ENCODE measurements at places on chromosomes 3 and 15.

DNA sequence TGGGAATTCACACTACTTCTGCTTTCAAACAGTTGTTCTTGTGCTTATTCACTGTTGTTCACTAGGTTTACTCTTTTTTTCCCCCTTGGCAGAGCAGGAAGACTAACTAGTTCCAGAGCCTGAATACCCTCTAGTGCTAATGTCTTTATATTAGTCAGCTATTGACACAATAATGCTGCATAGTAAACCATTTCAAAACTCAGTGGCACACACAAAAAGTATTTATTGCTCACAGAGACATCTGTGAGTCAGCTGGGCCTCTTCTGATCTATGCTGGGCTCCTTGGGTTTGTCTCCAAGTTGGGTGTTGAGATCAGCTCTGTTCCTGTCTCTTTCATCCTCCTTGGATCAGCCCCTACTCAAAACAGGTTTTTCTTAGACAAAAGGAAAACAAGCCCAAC lies 51.1 kb downstream of the RSRC1 start:
- peak; percentile 26 for DNase-seq

DNA sequence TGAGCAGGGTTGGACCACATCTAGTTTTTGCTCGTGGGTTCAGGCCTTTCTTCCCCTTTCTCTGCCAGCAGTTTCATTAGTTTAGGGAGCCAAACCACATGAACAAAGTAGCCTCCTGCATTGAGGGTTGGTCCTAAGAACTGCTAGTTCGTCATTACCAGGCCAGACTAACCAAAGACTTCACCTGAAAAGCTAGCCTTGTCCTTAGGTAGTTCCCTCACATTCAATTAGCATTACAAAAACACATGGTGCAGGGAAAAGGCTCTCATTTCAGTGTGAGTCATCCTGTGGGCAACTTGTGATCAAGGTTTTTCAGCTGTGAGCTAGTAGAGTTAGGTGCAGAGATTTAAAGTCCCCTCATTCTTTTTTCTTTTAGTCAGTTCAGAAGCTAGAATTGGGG lies 279.3 kb upstream of the CTNNB1 start:
- peak; percentile 88 for DNase-seq

DNA sequence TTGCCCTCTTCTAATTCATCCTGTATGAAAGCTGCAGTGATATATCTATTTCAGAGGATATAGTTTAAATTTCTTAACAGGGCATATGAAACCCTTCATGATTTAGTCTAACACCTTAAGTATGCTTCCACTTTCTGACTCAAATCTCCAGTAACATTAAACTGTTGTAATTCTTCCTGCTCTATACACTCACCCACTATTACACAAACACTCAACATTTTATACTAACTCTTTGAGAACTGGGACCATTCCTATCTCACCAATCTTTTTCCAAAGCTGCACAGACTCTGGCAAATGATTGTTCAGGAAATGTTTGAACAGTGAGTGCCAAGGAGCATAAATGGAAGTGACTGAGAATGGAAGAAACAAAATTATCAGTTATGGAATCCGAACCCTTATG lies 560.4 kb upstream of the DPPA4 start:
- DNase-seq, result no peak

GRCh38 chr3:46659285-46659684 lies 34.2 kb downstream of the ALS2CL start:
- DNase-seq, result no peak

GRCh38 chr15:62280625-62281024 lies 115.5 kb upstream of the C2CD4B start:
- no peak for DNase-seq
